Fibroblast of lung (primary cell): ENCODE measurements at places on chromosomes 1 and 21. TPM values are rescaled to one million over a fixed set of nuclear protein-coding genes. Genes with fewer than 3 reads are reported as not detected.
A peak's percentile ranks its signal among the peaks of the same experiment; 100 is the strongest.

The BLACAT1 gene
- not detected in 2 replicates for polyA plus RNA-seq

The KPRP gene
- 0.33 and 0.63 TPM in 2 replicates for polyA plus RNA-seq

The SYNC gene
- polyA plus RNA-seq, result 31.5 and 50.9 TPM in 2 replicates

The ADAMTS4 gene
- 0.75 and 1.0 TPM in 2 replicates for polyA plus RNA-seq

The UMODL1 gene
- polyA plus RNA-seq, result not detected in 2 replicates

The VHLL gene
- polyA plus RNA-seq, result not detected in 2 replicates

The TMIGD3 gene
- polyA plus RNA-seq, result not detected in 2 replicates

The MANEAL gene
- polyA plus RNA-seq, result 0.44 and 0.79 TPM in 2 replicates

The ZNF697 gene
- 7.4 and 9.6 TPM in 2 replicates for polyA plus RNA-seq

The FMO5 gene
- polyA plus RNA-seq, result 1.2 and 2.0 TPM in 2 replicates

- DNase-seq, result peak; percentile 66
These were observed 193.5 kb downstream of the PAPPA2 start for GRCh38 chr1:176656257-176656995.

DNA sequence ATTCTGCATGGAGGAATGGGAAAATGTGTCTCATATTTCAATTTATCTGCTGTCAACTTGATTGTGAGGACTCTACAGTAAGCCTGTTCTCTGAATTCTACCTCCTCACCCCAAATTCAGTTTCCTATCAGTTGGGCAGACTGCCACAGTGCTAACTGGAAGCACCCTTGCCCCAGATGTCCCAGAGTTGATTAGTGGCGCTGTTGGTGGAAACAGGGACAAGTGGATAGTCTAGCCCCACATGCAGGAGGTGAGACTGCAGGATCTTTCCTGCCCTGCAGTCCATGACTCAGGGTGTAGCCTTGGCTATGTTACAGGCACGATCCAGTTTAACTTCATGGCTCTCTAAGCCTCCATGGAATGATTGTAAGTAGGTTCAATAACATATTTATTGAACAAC, 22.1 kb downstream of the ADAM30 start:
- DNase-seq, result no peak

DNA sequence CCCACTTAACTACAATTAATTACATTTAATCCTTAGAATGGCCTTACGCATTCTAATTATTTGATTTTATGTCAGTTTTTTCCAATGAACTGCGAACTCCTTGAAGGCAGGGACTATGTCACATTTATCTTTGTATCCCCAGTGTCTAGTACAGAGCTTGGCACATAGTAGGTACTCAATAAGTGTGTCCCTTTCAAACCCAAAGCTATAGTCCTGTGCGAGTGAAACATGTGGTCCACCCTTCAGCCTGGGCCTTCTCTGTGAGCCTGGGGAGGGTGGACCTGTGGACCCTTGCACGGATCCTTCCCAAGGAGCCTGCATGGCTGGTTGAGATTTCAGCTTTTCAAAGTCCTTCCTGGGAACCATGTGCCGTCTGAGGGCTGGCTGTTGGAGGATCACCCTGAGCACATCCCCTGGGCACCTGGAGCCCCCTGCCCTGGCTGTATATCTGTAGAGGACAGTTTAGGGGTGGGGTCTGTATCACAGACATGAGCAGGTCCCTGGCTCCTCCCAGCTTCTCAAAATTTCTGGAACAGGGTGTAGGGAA, 103.1 kb downstream of the IER5 start:
- DNase-seq, result no peak

- DNase-seq, result no peak
These were observed 265.7 kb downstream of the COL11A1 start for GRCh38 chr1:102842606-102843005.

GRCh38 chr1:72483846-72484357, 201.6 kb upstream of the NEGR1 start:
- DNase-seq, result no peak

DNA sequence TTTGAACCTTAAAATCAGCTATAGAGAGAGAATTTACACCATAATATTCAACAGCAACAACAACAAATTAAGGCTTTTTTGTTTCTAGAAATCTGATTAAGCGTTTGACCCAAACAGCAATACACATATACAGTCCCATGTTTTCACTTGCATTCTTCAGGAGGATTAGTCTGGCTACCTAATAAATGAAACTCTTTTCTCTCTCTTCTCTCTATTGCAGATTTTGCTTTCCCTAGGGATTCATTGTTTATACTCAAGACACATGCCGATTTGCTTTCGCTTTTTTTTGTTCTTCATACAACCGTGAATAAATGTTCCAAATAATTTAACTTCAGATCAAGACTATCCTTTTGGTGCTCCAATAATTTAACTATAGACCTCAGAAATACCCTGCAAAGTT, 162.4 kb upstream of the PTBP2 start:
- DNase-seq, result peak; percentile 34

- peak; percentile 43 for DNase-seq
These were observed 27.4 kb downstream of the DTL start for GRCh38 chr1:212062832-212063438.

- DNase-seq, result no peak
These were observed 12.1 kb upstream of the RNF223 start for GRCh38 chr1:1085911-1086841.

- no peak for DNase-seq
These were observed 13.3 kb downstream of the F3 start for GRCh38 chr1:94528299-94528698.

GRCh38 chr21:33121715-33122475, 52.0 kb downstream of the OLIG1 start:
- DNase-seq, result peak; percentile 14

DNA sequence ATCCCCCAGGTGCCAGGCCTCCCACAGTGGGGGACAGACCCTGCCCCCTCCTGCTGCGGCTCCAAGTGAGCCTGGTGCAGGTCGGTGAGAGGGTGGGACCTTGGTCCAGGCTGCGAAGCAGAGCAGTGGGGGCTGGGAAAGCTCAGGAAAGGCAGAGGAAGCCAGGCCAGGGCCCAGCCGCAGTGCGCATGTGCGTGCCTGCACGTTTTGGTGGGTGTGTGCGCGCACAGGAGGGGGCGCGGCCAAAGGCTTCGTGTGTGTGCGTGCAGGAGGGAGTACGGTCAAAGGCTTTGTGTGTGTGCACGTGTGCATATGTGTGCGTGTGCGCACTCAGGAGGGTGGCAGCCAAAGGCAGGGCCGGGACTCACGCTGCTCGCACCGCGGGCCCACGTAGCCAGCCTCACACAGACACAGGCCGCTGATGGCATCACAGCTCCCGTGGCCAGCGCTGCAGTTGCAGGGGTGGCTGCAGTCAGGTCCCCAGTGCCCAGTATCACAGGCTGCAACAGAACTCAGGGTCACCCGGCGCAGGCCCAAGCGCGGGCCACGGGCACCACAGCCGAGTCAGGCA, 45.9 kb downstream of the ARHGEF16 start:
- DNase-seq, result no peak

- DNase-seq, result peak; percentile 34
These were observed 27.7 kb downstream of the CR1L start for GRCh38 chr1:207672522-207673130.

- DNase-seq, result no peak
These were observed 9.4 kb downstream of the KIAA1614 start for GRCh38 chr1:180921891-180922630.

GRCh38 chr1:151968058-151968457, 25.6 kb downstream of the S100A10 start:
- DNase-seq, result peak; percentile 63

GRCh38 chr1:169692756-169693460, 18.5 kb downstream of the SELL start:
- DNase-seq, result no peak

GRCh38 chr21:36628761-36629460, 70.0 kb upstream of the SIM2 start:
- no peak for DNase-seq

- DNase-seq, result no peak
These were observed 251.1 kb downstream of the NPHP4 start for GRCh38 chr1:5740865-5741860.

- no peak for DNase-seq
These were observed 36.8 kb downstream of the CASZ1 start for GRCh38 chr1:10759413-10760200.

GRCh38 chr1:33435096-33435820, 4.4 kb upstream of the PHC2 start:
- DNase-seq, result peak; percentile 84

DNA sequence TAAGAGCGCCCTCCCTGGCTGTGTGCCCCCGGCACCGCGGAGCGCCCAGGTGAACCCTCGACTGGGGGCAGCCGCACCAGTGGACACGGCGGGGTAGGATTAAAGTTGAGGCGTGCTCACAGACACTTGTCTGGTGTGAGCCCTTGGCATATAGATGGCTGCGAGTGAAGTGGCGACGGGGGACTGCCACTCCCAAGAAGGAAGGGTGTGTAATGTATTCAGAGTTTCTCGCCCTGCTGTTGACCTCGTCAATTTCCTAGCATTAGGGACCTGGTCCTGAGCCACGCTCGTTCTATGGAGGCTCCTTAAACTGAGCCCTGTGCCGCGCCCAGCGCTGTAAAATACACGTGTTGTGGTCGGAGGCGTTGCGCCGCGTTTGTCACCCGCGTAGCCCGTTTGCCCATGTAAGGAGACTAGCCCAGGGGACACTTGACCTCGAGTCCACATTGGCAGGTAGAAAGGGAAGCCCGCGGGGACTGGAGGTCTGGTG, 554 bp downstream of the EVA1C start:
- DNase-seq, result no peak

- DNase-seq, result peak; percentile 33
These were observed 185.3 kb upstream of the USP24 start for GRCh38 chr1:55400508-55400907.

DNA sequence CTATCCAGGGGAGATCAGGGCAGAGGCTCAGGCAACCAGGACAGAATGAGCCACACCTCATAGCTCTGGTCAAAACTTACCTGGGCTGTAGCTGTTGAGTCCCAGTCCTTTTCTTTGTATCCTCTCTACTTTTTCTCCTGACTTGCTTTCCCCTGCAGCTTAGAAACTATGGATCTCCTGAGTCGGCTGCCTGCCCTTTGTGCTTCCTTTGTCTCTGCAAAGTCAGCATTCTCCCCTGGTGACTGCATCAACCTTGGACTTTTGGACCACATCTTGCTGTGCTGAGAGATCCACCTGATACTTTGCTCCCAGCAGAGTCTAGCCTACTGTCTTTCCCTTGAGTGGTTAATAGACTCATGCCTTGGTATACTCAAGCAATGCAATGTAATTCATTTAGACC, 353.3 kb downstream of the SIPA1L2 start:
- no peak for DNase-seq

GRCh38 chr1:173050865-173051264, at the start of gene TNFSF18:
Gene TNFSF18, minus strand, starts transcription at chr1:173050941. Its CDS starts 45 bp downstream, at chr1:173050896.
- peak; percentile 83 for DNase-seq

DNA sequence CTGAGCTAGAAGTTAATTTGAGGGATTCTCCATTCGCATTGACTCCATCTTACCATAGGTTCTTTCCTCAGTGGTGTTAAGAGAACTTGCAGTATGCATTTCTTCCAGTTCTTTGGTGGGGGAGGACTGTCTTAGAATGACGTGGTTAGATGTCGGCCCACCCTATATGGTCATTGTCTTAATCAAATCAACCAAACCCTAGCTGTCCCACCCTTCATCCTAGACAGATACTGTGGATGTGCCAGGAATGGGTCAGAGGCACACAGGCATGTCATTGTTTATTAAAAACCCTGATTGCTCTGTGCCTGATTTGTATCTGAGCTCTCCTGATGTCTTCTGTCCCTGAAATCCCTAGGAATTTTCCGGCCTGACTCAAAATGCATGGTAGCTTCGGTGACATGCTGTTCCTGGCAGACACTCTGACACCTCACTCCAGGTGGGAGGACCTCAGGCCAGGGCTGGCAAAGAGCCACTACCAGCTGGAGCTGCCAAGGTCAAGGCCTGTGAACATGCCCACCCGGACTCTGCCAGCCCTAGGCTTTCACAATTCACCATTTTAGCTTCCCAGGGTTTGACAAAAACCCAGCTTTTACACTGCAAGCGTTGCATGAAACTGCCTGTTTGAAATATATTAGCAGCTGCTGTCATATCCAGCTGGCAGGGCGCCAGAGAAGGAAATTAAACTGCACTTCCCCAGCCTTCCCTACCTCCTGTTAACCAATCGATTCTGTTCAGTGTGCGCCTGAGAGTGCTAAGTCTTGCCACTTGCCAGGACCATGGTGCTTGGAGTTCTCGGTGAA, 134.0 kb downstream of the FAM78B start:
- DNase-seq, result no peak

DNA sequence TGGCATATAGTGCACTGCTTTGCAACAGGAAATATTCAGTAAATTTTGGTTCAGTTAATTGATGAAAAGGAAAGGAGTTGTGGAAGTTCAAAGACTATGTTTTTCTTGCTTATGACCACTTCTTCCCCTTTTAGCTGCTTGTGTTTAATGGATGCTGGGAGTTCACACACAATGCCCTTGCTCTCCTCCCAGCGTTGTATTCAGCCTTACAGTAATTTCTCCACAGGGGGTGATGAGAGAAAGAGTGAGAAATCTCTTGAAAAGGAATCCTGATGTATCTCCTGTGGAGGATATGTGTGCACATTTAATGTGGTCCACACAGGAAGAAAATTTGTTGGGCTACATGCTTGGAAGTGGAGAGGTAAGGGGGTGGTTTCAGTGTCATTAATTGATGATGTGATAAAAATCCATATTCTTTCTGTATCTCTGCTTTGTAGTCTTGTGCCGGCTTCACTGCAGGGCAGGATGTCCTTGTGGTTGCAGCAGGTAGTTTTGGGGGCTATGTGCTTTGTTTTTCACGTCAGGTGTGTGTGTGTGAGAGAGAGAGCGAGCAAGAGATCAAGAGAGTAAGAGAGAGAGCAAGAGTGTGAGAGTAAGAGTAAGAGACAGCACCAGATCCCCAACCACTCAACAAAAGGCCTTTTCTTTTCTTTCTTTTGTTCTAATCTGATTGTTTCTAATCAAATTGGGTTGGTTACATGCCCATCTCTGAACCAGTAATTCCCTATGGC, 204.4 kb downstream of the RWDD3 start:
- no peak for DNase-seq

- no peak for DNase-seq
These were observed 3.6 kb downstream of the COL9A2 start for GRCh38 chr1:40313329-40313957.

DNA sequence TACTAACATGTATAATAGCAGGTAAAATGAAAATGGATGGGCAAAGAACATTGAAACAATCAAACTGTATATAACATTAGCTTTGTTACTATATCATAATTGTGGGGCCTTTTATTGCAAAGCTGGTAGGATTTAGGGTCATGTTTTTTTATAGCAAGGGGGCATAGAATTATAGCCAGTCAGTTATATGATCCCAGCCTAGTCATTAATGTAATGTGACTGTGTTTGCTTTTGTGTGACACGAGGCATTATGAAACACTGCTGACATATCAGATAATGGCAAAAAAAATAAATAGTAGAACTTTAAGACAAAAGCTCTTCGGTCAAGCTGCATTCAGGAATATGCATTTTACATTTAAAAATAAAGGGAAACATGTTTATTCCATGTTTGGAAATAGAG, 81.3 kb upstream of the ZNF281 start:
- DNase-seq, result no peak

- DNase-seq, result peak; percentile 95
These were observed 50.5 kb upstream of the PPP2R5A start for GRCh38 chr1:212234431-212235395.
